ENCODE measurements at places on chromosomes 12 and 14.

GRCh38 chr12:80714055-80714454 lies 2.7 kb upstream of the MYF5 start:
- no peak for DNase-seq

- DNase-seq: no peak
Measured at GRCh38 chr12:81809829-81810595, 50.9 kb upstream of the PPFIA2 start.

DNA sequence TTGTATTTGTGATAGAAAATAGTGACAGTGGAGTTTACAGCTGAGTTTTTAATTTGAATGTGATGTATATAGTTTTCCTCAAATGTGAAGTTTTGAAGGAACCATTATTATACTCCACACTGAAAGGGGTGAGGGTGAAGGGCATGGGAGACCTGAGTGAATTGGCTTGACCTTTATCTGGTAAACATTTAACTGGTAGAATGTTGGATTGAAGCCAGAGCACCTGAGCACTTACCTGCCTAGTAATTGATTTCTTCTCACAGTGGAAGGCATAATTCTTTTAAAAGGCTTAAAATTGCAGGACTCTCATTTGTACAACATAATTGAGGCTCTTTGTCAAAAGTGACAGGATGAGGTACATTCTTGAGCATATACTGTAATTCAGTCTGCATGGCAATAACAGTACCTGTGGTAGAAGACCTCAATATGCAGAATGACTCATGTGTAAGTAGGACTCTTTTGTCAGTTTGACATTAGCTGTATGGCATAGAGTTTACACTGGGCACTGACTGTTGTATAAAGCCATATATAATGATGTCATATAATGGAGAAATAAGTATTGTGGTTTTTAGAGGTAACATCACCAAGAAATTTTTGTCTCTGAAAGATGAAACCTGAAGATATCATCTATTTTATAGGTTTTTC lies 309.6 kb downstream of the TMTC2 start:
- no peak for DNase-seq

GRCh38 chr12:80314741-80315140 lies 129.3 kb upstream of the PTPRQ start:
- no peak for DNase-seq

DNA sequence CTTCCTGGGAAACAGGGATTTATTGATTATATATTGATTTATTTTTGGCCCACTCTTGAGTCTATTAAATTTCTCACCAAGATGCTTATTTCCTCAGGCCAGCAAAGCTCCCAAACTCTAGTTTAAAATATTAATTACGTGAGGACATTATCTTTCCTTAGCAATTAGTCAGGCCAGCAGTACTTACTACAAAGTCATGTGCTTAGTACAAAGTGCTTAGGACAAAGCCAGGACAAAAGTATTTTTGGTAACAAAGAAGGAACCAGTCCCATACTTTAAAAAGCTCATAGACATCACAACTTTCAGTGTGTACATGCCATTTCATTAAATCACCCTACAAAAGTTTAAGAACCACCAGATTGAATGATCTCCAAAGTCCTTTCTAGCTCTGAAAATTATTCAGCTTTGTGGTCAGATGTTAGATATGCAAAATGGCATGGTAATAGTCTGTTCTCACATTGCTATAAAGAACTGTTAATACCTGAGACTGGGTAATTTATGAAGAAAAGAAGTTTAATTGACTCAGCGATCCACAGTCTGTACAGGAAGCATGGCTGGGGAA lies 94.7 kb upstream of the PWP1 start:
- no peak for DNase-seq

GRCh38 chr14:35122696-35123387 lies 490 bp downstream of the PRORP start:
- DNase-seq: no peak

DNA sequence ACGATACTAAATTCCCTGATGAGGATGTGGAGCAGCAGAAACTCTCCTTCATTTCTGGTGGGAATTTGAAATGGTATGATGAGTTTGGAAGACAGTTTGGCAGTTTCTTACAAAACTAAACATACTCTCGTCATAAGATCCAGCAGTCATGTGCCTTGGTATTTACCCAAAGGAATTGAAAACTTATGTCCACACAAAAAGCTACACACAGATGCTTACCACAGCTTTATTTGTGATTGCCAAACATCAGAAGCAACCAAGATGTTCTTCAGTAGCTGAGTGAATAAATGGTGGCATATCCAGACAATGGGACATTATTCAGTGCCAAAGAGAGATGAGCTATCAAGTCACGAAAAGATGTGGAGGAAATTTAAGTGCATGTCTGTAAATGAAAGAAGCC lies 10.7 kb upstream of the APOLD1 start:
- DNase-seq: no peak

DNA sequence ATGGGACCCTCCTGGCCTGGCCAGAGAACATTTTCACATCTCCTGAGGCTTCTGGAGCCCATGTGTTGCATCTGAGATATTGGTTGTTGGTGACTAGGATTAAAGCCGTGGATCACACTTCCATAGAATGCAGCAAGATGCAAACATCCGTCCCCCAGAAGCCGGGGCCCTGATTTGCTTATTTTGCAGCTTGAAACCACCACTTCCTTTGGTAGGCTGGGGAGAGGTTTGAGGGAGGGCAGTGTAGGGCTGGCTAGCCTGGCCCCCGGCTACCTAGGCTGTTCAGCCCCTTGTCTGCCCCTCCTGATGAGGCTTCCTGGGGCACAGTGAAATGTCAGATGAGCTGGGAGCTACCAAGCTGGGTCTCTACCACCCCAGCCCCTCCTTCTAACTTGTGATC lies 209.7 kb upstream of the PWP1 start:
- DNase-seq: no peak

GRCh38 chr12:60144395-60144794 lies 548.6 kb downstream of the SLC16A7 start:
- no peak for DNase-seq

GRCh38 chr12:111699-112493 lies 45.3 kb downstream of the IQSEC3 start:
- no peak for DNase-seq

GRCh38 chr14:75989134-75989533 lies 3.6 kb downstream of the IFT43 start:
- no peak for DNase-seq

GRCh38 chr12:40831916-40832315 lies 139.7 kb downstream of the CNTN1 start:
- DNase-seq: no peak

DNA sequence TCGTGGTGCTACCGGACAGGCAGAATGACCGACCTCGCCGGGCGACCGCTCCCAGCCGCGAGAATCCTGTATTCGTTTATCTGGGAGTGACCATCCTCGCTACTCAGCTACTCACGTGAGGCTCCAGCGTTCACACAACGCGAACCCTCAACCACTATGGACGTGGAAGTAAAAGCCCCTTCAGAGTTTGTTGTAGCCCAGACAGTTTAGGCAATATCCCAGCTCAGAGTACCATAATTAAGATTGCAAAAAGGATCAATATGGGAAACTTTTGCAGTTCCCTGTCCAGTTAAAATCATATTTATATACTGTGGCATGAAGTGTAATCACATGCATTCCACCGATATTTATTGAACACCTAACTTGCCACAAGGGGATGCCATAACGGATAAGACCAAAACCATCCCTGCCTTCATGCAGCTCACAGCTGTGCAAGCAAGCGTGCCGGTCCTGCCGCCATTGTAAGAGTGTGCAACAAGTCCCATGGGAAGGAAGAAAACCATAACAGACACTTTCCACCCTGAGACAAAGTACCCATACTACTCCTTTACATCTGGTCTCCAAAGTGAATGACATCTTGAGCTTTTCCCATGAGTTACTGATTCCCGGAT lies 938 bp upstream of the MAX start:
- no peak for DNase-seq
